Activated CD4-positive, alpha-beta T cell treated with anti-CD3 and anti-CD28 coated beads, Interleukin-2, amount 10 ng/mL, durations not matched to agents 7 days and 5 days (primary cell): ENCODE measurements at places on chromosomes 7 and 10. TPM values are rescaled to one million over a fixed set of nuclear protein-coding genes. Genes with fewer than 3 reads are reported as not detected.

The PNLIPRP3 gene
- not detected for total RNA-seq

- H3K36me3 ChIP-seq = no peaks in the 10 kb centered on the region
- no peak for DNase-seq
- H3K27ac ChIP-seq = no peak overlapping the region
- H3K4me3 ChIP-seq = no peak overlapping the region
- H3K27me3 ChIP-seq = no peaks in the 10 kb centered on the region
Measured at GRCh38 chr10:131662851-131663250, 238.0 kb upstream of the PPP2R2D start.

DNA sequence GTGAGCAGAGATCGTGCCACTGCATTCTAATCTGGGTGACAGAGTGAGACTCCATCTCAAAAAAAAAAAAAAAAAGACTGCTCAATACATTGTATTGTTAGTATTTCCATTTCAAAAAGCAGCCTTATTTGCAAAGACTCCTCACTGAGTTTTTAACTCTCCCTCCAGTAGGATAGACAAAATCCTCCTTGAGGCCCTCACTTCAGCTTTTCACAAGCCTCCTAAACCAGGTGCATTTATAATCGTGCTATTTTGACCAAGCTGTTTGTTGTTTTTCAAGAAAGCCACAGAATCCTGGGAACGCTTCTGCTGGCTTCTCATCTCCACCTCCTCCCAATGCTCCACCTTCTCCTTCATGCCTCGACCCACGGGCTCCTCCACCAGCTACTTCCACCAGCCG lies 6.3 kb upstream of the DDIT4 start:
- peaks cover 40% of the 10 kb centered on the region for H3K4me1 ChIP-seq
- no peak overlapping the region for H3K27ac ChIP-seq
- H3K36me3 ChIP-seq = no peaks in the 10 kb centered on the region
- H3K4me3 ChIP-seq = no peak overlapping the region
- no peak for DNase-seq

GRCh38 chr7:16357921-16358320 lies 63.4 kb downstream of the CRPPA start:
- no peak for DNase-seq
- H3K27ac ChIP-seq = no peak overlapping the region
- H3K27me3 ChIP-seq = no peaks in the 10 kb centered on the region
- no peaks in the 10 kb centered on the region for H3K4me1 ChIP-seq
- H3K36me3 ChIP-seq = no peaks in the 10 kb centered on the region
- no peak overlapping the region for H3K4me3 ChIP-seq

DNA sequence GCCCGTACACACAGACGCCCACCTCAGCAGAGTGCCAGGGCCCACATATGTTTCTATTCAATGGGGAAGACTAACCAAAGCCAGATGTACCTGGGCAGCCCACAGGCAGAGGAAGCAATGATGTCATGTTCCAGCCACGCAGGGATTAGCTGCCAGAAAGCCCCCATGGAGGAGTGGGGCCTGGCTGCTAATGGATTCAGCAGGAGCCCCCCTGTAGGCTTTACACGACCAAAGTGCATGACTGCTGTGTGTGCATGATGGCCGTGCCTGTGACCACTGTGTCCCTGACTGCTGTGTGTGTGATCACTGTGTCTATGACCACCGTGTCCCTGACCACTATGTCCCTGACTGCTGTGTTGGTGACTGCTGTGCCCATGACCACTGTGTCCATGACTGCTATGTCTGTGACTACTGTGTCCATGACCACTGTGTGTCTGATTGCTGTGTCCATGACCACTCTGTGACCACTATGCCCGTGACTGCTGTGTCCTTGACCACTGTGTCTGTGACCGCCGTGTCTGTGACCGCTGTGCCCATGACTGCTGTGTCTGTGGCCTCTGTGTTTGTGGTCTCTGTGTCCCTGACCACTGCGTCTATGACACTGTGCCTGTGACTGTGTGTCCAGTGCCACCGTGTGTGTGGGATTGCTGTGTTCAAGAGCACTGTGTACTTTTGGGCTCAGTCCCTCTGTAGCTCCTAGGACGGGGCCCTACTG lies 409.3 kb downstream of the RPS24 start:
- no peaks in the 10 kb centered on the region for H3K4me1 ChIP-seq
- H3K36me3 ChIP-seq = no peaks in the 10 kb centered on the region
- no peak overlapping the region for H3K27ac ChIP-seq
- no peak for DNase-seq
- no peak overlapping the region for H3K4me3 ChIP-seq
